ENCODE measurements at places on chromosomes 6 and 20.

DNA sequence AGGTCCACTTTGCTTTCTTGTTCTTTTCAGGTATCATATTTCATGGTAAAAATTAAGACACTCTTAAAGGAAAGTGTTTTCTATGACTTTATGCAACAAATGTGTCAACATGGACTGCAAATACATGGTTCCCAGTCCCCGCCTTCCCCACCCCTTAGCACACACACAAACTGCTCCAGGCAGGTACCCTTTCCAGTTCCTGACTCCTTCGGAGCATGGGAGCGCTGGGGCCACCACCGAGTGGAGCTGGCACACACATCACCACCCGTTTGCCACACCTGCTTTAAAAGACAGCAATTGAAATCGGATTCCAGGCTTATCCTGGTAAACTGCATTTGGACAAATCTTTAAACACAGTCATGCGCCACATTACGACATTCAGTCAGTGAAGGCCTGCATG, 22.2 kb downstream of the RNASET2 start:
- no peak for DNase-seq

- no peak for DNase-seq
Measured at GRCh38 chr20:4550740-4551139, 171.0 kb upstream of the PRND start.

DNA sequence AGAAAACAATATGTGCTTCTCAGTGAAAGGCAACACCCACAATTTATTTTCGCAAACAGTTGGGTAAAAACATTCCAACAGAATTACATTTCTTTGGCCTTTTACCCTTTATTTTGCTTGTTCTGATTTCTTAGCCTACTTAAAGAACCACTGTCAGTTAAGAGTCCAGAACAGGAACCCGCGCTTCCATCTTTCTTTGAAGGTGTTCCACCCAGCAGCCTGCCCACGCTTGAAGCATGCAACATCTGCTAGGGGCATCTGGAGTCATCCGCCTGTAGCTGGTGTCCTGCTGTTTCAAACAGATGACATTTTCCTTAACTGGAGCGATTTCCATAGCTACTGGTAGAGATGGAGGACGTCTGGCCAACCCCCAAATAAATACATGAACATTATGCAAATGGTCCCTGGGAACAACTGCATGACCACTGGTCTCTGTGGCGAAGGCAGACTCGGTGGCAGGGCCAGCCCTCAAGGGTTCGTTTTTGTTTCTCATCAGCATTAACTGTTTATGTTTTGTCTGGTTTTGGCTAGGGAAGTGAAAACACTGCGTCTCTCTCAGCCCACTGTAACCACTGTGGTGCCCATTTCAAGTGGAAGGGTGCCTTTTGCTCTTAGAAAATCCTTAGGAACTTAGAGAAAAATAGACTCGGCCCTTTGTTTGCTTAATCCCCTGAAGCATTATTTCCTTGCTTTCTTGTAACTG, 51.6 kb downstream of the LAMA4 start:
- DNase-seq: no peak

- DNase-seq: no peak
Measured at GRCh38 chr6:123904228-123904627, 100.6 kb downstream of the NKAIN2 start.

DNA sequence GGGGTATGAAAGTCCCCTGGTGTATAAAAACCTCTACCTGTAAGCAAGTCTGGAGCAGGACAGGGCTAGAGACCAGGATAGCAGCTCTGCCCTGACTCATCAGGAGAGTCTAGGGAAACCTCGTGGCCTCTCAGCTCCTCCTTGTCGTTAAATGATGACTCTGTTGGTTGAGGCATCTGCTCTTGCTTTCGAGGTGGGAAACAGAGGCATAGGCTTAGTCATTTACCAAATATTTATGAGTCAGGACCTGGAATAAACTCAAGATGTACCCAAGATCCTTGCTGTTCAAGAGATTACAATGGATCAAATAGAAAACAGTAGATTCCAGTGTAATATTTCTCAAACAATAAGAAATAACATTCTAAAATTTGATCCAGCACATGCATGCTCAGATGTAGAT, 5.5 kb downstream of the MANBAL start:
- DNase-seq: no peak

- DNase-seq: no peak
Measured at GRCh38 chr6:12238219-12238618, 51.9 kb upstream of the EDN1 start.

- DNase-seq: no peak
Measured at GRCh38 chr20:61925555-61926252, 140.0 kb downstream of the TAF4 start.

DNA sequence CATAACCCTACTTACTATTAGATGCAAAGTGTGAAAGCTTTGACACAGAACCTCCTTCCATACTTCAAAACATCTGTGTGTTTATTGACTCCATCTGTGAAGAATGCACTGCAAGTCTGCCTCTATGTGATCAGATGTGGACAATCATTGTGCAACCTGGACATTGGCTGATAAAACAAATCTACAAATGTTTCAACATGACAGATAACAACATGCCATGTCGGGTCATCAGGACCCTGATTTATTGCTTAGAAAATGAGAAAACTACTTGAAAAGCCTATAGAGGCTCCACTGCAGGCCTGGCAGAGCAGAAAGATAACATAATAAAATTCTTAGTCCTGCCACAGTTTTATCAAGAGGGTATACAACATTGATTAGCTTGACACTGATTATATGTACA, 1286.4 kb downstream of the GRIK2 start:
- no peak for DNase-seq

- DNase-seq: no peak
Measured at GRCh38 chr6:3627956-3628835, 123.3 kb downstream of the PXDC1 start.

GRCh38 chr6:92779746-92780145, 639.6 kb downstream of the EPHA7 start:
- no peak for DNase-seq

DNA sequence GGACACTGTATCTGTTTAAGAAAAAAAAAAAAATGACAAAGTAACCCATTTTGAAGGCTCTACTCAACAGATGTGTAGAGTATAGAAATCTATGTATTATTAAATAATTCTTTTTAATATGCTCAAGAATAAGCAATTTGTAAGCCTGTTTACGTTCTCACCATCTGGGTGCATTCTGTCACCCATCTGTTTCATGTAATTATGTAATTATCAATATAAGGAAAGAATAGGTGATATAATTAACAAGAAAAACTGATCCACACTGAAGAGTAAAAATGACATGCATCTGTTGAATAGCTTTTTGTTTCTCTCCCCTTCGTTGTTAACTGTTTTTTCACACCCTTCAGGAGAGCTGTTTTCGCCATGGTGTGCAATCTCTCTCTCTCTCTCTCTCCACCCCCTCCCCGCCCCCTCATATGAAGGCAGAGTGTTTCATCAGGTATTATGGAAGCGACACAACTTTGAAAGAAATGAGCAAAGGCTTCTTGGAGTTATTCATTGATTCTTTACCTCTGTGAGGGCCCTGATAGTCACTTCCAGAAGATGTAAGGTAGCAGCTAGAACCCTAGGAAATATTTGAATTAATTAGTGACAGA, 154.3 kb upstream of the INSM1 start:
- DNase-seq: no peak

All from stimulated activated CD8-positive, alpha-beta memory T cell treated with anti-CD3 and anti-CD28 coated beads, Interleukin-2, amount 100 ng/mL, for 48 hours (primary cell).